H9 (cell line): ENCODE measurements at places on chromosomes 12 and 14. TPM values are rescaled to one million over a fixed set of nuclear protein-coding genes. Genes with fewer than 3 reads are reported as not detected.

DNA sequence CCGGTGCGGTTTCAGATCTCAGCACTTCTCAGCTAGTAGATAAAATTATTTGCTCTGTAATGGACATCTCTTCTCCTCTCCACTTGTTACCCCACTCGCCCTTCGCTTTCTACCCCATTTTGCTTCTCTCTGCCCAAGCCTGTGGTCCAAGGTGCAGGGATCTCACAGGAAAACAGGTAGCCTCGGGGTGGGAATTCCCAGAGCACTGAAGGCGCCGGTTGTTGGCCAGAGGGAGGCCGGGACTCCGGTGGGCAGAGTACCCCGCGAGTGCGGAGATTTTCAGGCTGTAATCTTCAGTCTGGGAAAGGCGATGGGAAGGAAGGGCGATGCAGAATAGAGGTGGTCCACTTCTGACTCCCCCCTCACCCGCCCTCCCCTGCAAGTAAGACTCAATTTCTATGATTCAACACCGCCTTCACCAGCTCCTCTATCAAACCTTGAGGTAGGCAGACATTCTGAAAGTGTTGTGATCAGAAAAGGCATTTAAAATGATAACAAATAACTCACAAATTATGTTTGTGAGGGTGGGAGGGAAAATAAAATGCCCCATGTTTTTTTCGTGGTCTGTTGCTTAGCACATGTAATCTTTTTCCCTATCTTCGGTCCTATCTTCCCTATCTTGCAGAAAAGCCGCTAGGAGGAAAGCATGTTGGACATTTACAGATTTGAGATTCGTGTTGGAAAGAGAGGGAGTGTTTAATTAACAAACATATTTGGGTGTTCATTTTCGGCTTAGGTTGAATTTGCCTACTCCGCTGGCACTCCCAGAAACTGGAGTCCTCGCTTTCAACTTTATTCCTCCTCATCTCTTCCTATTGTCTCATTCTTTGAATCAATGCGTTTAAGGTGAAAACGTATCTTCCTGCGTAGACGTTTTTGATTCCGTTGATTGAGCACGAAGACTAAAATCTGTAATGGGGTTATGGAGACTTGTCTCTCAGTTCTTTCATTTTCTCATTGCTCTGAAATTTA is 8.5 kb downstream of the FOXG1 start:
- peak; percentile 46 for DNase-seq

GRCh38 chr12:70837026-70837425 is 83.5 kb downstream of the PTPRR start:
- DNase-seq: no peak

GRCh38 chr12:69555461-69555860 is 29.8 kb upstream of the CCT2 start:
- DNase-seq: no peak

- peak; percentile 63 for DNase-seq
These were observed 15.9 kb downstream of the COL2A1 start for GRCh38 chr12:47988073-47989022.

GRCh38 chr12:123449856-123450255 is 8.1 kb upstream of the SNRNP35 start:
- no peak for DNase-seq

DNA sequence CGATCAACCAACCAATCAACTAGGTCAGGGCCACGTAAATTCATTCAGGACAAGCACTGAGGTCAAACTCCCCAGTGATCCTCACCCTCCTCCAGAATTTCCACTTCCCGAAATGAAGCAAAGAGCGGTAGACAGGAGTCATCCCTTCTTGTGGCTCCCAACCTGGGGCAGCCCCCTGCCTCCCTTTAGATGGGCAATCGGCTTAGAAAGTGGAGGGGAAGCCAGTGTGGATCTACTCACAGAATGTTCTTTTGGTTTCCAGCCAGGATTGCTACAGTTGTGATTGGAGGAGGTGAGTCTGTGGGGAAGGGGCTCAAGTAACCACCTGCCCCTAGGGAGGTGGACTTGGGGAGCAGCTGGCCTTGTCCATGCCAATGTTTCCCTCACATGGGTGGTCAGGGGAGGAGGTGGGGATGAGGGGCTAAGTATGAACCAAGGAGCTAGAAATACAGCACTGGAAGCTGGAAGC is 4.1 kb downstream of the IFI27 start:
- DNase-seq: peak; percentile 5

GRCh38 chr12:95989504-95990123 is 6.5 kb downstream of the HAL start:
- DNase-seq: no peak

DNA sequence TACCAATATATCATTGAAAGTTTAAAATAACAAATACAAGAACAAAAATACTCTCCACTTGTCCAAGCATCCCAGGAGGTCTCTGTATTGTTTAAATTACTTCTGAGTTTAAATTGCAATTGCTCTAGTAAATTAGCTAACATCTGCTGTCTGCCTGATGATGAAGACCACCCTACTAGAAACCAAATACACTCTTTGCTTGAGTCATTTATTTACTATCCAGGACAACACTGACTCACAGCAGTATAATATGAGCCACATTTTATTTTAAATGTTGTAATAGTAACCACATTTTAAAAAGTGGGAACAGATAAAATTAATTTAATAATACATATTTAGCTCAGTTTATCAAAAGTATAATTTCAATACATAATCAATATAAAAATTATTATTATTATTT is 62.9 kb upstream of the EEA1 start:
- DNase-seq: no peak

DNA sequence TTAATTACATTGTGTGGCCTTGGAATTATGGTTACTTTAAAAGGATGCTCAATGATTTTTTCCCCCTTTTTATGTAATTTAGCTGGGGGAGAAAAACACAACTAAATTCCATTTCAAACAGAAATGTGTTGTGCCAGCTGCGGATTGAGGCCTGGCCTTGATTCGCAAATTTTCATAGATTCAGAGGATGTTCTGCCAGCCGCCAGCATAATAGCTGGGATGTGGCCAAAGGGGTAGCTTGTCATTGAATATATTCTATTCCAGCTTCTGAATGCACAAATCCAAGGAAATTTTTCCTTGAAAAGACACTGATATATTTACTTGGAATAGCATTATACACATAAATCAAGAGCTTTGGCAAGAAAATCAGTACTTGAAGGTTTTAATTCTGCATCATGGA is 43.7 kb downstream of the TRHDE start:
- DNase-seq: no peak

GRCh38 chr14:30921788-30922187 is 47.4 kb downstream of the COCH start:
- no peak for DNase-seq

- DNase-seq: no peak
These were observed 16.3 kb downstream of the BORCS5 start for GRCh38 chr12:12372946-12373722.

GRCh38 chr12:50790081-50790480 is 26.2 kb downstream of the ATF1 start:
- DNase-seq: no peak

DNA sequence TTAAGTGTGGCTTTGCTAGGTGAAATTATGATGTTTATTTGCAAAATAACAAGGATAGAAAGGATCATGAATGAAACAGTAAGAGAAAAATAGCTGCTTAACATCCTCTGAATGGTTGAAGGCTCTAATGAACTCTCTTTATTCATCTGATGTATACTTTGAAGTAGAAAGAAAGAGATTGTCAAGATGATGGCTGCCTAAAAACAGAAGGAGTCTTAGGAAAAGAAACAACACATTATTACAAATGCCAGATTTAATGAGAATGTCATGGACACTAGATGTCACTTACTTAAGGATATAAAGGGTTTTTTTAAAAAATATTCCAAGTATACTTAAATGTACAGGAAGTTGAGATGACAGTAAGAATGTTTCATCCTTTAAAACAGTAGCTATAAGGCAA is 21.6 kb downstream of the DCN start:
- no peak for DNase-seq

DNA sequence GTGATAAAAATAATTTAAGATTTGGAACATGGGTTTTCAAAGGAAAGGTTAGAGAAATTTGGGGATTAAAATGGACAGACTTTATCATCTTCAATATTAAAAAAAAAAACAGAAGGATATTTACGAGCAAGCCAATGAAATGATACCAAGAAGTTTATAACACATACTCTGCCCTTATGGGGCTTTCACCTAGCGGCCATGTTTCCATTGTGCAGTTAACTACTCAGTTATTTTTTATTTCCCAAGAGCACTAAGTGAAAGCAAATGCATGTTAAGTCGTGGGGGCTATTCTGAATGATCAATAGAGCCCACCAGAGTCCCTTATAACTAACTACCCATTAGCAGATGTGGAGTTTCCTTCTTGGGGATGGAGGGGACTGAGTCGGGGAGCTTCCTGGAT is 53.9 kb downstream of the ETV6 start:
- DNase-seq: no peak

GRCh38 chr14:101074196-101075024 is 170.9 kb upstream of the RTL1 start:
- no peak for DNase-seq

DNA sequence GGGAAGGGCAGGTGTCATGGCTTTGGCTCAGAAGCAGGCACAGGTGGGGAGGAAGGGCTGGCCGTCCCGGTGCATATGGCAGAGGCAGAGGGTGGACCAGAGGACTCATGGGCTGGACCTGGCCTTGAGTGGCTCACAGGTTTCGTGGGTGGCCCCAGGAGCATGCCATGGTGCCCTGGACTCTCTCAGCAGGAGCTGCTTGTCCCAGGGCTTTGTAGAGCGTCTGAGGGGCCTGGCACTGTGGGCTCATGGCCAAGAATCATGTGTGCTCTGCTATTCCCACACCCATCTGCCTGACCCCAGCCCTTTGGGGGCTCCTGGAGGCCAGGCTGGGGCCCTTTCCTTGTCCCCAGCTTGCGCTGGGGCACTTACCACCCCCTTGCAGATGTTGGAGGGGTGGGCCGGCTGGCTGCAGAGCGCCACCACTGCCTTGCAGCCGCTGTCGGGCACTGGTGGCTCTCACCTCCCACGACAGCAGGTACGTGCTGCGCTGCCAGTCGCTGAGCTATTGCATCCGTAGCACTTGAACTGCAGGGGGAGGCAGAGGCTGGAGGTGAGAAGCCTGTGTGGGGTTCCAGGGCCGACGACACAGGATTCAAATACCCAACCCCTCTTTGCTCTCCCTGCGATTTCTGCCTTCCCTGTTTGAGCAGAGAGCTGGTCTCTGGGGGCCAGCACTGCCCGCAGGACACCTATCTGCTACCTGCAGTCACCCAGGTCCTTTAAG is 187.4 kb upstream of the PRMT8 start:
- DNase-seq: peak; percentile 86

- DNase-seq: no peak
These were observed 92.3 kb upstream of the DCN start for GRCh38 chr12:91274916-91275315.

- DNase-seq: peak; percentile 99
These were observed at the start of the genes RAD9B and VPS29 for GRCh38 chr12:110501752-110502738. TSS of gene RAD9B (plus strand) at chr12:110502331. CDS start at chr12:110502338, 7 bp downstream. TSS of gene VPS29 (minus strand) at chr12:110502111. CDS start at chr12:110502051, 60 bp downstream.

DNA sequence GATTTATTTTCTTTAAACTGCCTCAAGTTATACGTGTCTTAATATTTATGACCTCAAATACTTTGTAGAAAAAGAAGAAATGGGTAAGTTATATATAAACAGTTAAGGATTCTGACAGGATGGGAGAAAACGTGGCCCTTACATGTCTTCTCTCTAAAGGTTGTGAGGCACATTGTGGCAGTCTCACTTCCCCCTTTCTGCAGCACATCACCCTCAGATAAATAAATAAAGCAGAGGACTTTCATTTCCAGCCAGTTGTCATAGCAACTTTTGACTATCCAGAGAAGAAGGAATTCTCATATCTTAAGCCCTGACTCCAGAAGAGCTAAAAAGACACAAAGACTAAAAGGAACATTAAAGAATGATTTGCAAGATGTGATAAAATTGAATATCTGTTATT is 28.8 kb upstream of the CEP83 start:
- DNase-seq: no peak

- DNase-seq: no peak
These were observed 166.4 kb downstream of the TSPAN9 start for GRCh38 chr12:3243376-3244084.

GRCh38 chr12:124956571-124956970 is 32.4 kb downstream of the DHX37 start:
- DNase-seq: no peak

DNA sequence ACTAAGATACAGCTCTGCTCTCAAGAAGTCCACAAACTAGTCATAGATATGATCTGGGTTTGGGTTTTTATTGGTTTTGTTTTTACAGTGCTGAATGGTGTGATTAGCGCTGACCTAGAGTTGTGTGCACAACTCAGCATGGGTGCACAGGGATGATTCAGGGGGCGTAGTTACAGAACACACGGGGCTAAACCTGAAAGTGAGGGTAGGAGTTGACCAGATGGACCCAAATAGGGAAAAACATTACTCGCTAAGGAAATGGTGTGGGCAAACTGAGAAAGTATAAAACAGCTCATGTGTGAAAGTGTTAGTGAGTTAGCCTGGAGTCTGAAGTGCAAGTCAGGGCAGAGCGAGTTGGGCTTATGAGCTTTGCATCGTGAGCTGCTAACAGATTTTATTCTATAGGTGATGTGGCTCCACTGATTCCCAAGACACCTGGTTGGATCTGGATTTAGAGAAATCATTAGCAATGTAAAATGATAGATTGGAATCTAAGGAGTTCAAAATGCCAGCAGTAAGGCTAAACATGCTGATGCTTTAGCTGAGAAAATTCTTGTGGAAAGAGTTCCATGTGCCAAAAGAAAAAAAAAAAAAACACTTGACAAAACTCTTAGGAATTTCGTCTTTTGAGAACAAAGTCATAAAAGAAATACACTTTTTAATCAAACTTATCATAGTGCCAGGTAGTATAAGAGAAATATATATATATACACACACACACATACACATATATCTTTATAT is 134.9 kb downstream of the SLC5A8 start:
- no peak for DNase-seq

DNA sequence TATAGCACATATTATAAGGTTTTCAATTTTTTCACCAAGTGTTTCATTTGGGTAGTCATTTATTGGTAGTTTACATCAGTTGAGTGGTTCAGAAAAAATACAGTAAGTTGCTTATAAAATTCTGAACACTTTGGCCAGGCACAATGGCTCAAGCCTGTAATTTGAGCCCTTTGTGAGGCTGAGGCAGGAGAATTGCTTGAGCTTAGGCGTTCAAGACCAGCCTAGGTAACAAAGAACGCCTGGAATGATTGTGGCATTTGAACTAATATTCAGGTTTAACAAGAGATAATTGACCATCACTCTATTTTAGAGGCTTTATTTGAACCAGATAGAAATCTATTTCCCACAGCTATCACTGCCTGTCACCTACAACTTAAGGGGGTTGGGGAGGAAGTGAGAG is 22.7 kb downstream of the HIF1A start:
- no peak for DNase-seq

GRCh38 chr14:75705014-75705413 is 44.0 kb downstream of the TTLL5 start:
- DNase-seq: no peak

The TGM1 gene
- 1.8 and 2.9 TPM in 2 replicates for total RNA-seq

The MYO1A gene
- total RNA-seq: 0.26 TPM in 1 of 2 replicates, not detected in the other

The SLIRP gene
- 337 TPM in 2 replicates for total RNA-seq

The EFS gene
- total RNA-seq: 31.9 and 32.1 TPM in 2 replicates

The FLRT2 gene
- total RNA-seq: 2.8 and 3.3 TPM in 2 replicates

The ADSS1 gene
- total RNA-seq: 7.8 and 8.5 TPM in 2 replicates

The ADAM21 gene
- total RNA-seq: 0.09 TPM in 1 of 2 replicates, not detected in the other

The SYNE3 gene
- total RNA-seq: 0.11 and 0.13 TPM in 2 replicates

The PIANP gene
- 5.2 and 6.6 TPM in 2 replicates for total RNA-seq

The RPGRIP1 gene
- total RNA-seq: 0.07 and 0.59 TPM in 2 replicates

The FOXN4 gene
- 0.29 and 0.39 TPM in 2 replicates for total RNA-seq

The MYBPC1 gene
- total RNA-seq: not detected in 2 replicates

The PTPN6 gene
- total RNA-seq: 18.2 and 19.8 TPM in 2 replicates

The RNASE1 gene
- total RNA-seq: 1.2 and 1.6 TPM in 2 replicates

The SYT1 gene
- 15.8 and 16.0 TPM in 2 replicates for total RNA-seq

The SLC5A8 gene
- total RNA-seq: 0.07 TPM in 2 replicates

The ALDH2 gene
- 44.0 and 50.1 TPM in 2 replicates for total RNA-seq

The LRTM2 gene
- not detected in 2 replicates for total RNA-seq

The CLEC7A gene
- not detected in 2 replicates for total RNA-seq
